ENCODE measurements at places on chromosomes 6 and 20. TPM values are rescaled to one million over a fixed set of nuclear protein-coding genes. Genes with fewer than 3 reads are reported as not detected.

DNA sequence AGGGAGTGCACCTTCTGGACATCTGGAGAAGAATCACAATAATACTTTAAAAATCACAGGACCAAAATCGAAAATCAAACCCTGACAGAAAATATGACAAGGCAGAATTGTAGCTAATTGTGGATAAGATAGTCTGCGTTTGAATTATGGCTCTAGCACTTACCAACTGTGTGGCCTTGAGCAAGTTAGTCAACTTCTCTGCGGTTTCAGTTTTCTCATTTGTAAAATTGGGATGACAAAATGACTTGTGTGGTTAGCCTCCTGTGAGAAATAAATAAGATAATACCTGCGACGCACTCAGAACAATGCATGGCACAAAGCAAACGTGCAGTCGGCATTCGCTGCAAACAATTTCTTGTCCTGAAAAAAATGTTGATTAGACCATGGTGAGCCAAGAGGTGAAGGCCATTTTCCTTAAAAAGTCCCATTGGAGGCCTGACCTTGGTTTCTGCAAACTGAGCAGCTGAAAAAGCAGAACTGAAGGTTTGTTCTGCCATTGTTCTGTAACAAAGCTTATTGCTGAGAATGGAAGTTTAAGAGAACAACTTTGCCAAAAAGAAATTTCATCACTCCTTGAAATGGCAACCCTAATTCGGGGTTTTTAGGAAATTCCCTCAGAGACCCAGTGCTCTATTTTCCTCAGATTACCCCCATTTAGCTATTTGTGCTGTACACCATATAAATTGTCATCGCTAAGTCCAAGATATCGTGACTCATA, 266.3 kb downstream of the ERMARD start:
- no peak overlapping the region for H3K4me3 ChIP-seq
- peak overlapping the region; percentile 53 for H3K27ac ChIP-seq
- DNase-seq: no peak
- H3K27me3 ChIP-seq: peaks cover 27% of the 10 kb centered on the region
- no peaks in the 10 kb centered on the region for H3K4me1 ChIP-seq

GRCh38 chr20:41361757-41362747, 4.6 kb downstream of the EMILIN3 start:
- no peaks in the 10 kb centered on the region for H3K4me1 ChIP-seq
- no peak for DNase-seq
- H3K4me3 ChIP-seq: no peak overlapping the region
- H3K36me3 ChIP-seq: peaks cover 11% of the 10 kb centered on the region

- H3K27me3 ChIP-seq: no peaks in the 10 kb centered on the region
- peaks cover 12% of the 10 kb centered on the region for H3K4me1 ChIP-seq
- H3K4me3 ChIP-seq: no peak overlapping the region
- no peaks in the 10 kb centered on the region for H3K36me3 ChIP-seq
- no peak overlapping the region for H3K27ac ChIP-seq
Measured at GRCh38 chr6:15257357-15258132, 11.7 kb downstream of the JARID2 start.

- peaks cover 10% of the 10 kb centered on the region for H3K4me1 ChIP-seq
- peak; percentile 37 for DNase-seq
- H3K4me3 ChIP-seq: peak overlapping the region; percentile 54
- H3K27me3 ChIP-seq: peaks cover 47% of the 10 kb centered on the region
- H3K36me3 ChIP-seq: no peaks in the 10 kb centered on the region
Measured at GRCh38 chr6:128519931-128520435, 416 bp downstream of the PTPRK start.

DNA sequence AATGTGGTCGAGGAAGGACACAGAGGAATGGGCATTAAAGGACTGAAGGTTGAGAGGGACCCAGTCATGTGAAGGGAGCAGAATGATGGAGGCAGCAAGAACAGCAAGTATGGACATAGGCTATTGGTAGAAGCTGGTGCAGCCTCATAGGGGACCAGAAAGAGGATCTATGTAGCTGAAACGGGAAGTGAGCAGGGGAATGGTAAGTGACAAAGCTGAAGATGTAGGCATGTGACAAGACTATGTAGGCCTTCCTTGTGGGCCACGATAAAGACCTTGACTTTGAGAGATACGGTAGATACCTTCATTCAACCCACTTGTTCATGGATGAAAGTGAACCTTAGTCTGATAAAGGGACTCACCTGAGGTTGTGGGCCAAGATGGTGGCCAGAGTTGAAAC, 3.5 kb downstream of the CTNNBL1 start:
- H3K4me1 ChIP-seq: peaks cover 4% of the 10 kb centered on the region
- no peak overlapping the region for H3K4me3 ChIP-seq
- no peak overlapping the region for H3K27ac ChIP-seq
- no peak for DNase-seq

DNA sequence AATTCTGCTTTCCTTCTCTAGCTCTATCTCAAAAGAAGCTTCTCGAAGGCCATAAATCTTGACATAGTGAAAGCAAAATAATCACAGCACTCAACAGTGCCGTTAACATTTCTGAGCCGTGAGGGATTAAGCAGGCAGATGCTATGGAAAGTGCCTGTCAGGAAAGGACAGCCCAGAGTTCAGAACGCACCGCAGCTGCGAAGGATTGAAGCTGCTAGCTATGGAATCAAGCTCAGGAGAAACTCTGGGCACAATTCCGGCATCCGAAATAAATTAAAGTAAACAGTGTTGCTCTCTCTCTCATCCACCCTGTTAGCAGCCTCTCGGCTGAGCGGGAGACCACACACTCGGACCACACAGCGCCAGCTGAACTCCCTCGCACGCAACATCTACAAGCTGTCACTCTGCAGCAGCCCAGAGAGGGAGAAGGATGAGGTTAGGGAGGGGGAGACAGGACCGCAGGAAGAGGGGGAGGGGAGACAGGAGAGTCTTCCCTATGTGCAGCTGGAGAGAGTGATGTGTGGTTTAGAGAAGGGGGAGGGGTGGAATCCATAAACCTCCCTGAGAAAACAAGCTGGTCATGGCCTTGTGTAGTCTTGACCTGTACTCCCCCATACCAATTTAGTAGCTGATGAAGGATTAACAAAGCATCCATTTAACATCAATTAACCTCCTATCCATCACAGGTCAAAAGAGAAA, 9.0 kb downstream of the EXOC2 start:
- no peak overlapping the region for H3K27ac ChIP-seq
- no peak overlapping the region for H3K4me3 ChIP-seq
- DNase-seq: peak; percentile 89

GRCh38 chr6:142285235-142286087, 16.3 kb upstream of the ADGRG6 start:
- H3K27me3 ChIP-seq: no peaks in the 10 kb centered on the region
- DNase-seq: no peak

GRCh38 chr20:63121749-63122405, 94.1 kb downstream of the YTHDF1 start:
- no peaks in the 10 kb centered on the region for H3K4me1 ChIP-seq
- no peaks in the 10 kb centered on the region for H3K36me3 ChIP-seq
- no peaks in the 10 kb centered on the region for H3K27me3 ChIP-seq
- no peak for DNase-seq
- H3K27ac ChIP-seq: no peak overlapping the region

DNA sequence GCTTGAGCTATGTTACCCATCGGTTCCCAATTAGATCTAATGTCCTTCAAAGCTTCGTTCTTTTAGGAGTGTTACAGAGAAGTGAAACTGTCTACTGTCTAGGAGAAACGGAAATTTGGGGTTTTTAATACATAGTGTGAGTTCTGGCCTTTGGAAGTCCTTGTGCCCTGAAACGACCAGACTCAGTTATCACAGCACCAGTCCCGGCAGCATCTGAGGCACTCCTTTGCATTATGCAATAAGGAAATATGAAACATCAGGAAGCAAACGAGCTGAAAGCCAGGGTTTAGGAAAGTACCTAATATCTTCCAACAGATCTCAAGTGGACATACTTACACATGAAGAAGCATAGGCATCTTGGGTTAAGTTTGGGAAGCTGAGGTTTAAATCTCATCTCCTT, 61.8 kb upstream of the ADGRF1 start:
- no peak overlapping the region for H3K27ac ChIP-seq
- H3K27me3 ChIP-seq: no peaks in the 10 kb centered on the region
- no peak overlapping the region for H3K4me3 ChIP-seq
- no peaks in the 10 kb centered on the region for H3K36me3 ChIP-seq
- H3K4me1 ChIP-seq: peaks cover 6% of the 10 kb centered on the region

DNA sequence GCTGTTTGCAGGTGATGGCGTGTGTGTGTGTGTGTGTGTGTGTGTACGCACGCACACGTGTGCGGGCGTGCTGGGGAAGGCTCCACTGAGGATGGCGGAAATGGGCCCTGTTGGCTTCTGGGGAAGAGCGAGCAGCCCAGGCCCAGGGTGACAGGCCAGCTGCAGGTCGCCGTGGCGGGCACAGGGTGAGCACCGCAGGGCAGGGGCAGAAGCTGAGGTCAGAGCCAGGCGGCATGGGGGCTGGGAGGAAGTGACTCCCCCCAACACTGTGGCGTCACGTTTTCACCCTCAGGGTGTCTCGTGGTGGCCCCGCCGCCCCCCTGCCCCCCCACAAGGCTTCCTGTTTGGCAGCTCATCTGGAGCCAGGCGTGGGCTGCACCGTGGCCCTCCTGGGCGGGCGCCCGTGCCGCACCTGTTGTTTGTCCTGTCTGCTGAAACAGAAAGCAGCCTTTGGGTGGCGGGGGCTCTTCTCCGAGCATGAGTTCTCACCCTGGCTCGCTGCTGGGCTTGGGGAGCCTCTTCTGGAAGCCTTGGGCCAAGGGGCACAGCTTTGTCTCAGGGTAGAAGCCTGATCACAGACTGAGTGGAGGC, 7.1 kb downstream of the RBM38 start:
- H3K4me1 ChIP-seq: peaks cover 12% of the 10 kb centered on the region
- H3K27me3 ChIP-seq: no peaks in the 10 kb centered on the region
- peak; percentile 63 for DNase-seq
- peak overlapping the region; percentile 48 for H3K27ac ChIP-seq
- H3K4me3 ChIP-seq: no peak overlapping the region
- peaks cover 77% of the 10 kb centered on the region for H3K36me3 ChIP-seq

DNA sequence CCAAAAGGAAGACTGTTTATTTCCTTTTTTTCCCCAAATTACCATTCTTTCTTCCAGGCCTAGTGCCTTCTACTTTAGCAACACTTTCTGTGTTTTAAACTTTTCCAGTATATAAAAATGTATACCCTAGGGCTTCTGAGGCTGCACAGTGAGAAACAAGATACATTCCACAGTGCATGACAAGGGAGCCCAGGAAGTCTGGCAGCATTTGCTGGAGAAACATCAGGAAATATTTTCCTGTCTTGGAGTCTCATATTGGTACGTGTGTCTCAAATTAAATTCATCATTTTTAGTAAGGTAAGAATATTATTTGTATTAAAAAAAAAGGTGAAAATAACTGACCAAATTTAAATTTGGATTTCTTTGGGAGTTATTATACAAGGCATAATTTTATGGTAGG, 662.6 kb downstream of the RFPL4B start:
- no peaks in the 10 kb centered on the region for H3K4me1 ChIP-seq
- no peaks in the 10 kb centered on the region for H3K36me3 ChIP-seq
- no peak for DNase-seq
- no peaks in the 10 kb centered on the region for H3K27me3 ChIP-seq

DNA sequence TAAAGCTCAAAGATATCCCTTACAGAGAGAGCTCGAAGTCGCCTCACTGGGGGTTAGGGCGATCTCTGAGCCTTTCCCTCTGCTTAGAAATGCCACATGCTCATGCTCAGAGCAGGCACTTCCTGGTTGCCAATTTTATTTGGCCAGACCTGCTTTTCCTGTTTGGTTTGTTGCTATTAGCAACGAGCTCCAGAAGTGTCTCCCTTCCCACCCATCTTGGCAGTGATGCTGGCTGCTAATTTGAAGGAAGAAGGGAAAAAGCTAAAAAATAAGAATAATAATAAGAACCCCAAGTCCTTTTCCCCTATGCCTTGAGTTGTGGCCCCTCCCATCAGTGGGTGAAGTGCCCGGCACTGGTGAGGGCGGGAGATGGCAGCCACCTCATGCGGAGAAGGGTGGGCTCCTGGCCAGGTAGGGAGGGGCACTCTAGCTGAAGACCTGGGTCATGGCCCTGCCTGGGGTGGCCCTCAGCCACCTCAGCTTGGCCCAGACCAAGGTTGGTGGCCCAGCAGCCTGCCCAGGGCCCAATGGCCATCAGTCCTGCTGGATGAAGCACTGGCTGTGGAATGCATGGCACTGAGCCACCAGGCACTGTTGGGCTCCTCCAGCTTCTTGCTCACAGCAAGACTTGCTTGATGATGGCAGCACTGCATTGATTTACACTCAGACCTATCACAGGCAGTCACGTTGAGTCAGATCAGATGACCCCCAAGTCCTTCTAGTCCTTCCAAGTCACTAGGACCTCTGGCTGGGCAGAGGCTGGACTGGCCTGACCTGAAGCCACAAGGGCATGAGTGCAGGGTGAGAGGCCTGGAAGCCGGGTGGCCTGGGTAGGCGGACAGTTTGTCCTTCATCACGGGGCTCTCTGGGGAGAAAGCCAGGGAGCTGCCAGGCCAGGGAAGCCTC, 79.0 kb downstream of the SYNJ2 start:
- peak; percentile 95 for DNase-seq
- H3K36me3 ChIP-seq: peaks cover 27% of the 10 kb centered on the region
- no peaks in the 10 kb centered on the region for H3K27me3 ChIP-seq
- H3K4me3 ChIP-seq: no peak overlapping the region

DNA sequence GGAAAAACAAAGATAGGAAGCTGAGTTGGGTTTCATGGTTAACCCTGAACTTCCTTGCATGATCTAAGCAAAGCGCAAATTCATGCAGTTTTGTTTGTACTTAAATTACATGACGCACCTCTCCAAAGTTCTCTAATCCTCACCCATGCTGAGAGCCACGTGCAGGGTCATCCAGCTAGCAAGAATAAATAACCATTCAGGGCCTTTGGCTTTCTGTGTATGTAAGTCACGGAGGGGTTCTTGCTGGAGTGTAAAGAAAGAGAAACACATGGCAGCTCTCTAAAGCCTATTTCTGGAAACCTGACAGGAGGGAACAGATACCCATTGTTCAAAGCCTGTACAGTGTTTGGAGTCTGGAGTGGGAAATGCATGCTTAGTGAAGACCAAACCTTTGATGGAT, 171.7 kb upstream of the CCN2 start:
- H3K4me3 ChIP-seq: no peak overlapping the region
- no peaks in the 10 kb centered on the region for H3K4me1 ChIP-seq
- H3K27me3 ChIP-seq: no peaks in the 10 kb centered on the region

CRISP1 gene
- polyA plus RNA-seq: not detected

CALHM4 gene
- not detected for polyA plus RNA-seq

FOXF2 gene
- 52.4 TPM for polyA plus RNA-seq
